ENCODE measurements at places on chromosomes 2 and 18.

GRCh38 chr18:63585988-63586387 lies 1.2 kb upstream of the SERPINB13 start:
- no peak for DNase-seq

GRCh38 chr18:78106946-78107345 lies 857.3 kb downstream of the GALR1 start:
- DNase-seq: no peak

DNA sequence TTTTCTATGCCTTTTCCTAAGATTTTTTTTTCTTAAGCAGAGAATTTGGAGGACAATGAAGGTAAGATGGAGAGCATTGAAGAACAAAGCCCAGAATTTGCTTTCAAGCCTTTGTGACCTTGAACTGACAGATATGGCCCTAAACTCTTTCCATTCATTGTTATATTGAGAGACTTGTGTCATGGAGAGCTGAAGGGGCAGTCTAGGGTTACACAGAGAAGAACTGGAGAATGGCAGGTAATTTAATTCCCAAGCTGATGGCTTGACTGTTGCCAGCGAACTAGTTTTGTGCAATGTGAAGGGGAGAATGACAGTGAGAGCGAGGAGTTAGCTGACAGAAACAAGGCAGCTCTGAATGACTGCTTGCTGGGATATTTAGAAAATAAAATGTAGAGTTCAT lies 1344.2 kb downstream of the LRP1B start:
- DNase-seq: no peak

DNA sequence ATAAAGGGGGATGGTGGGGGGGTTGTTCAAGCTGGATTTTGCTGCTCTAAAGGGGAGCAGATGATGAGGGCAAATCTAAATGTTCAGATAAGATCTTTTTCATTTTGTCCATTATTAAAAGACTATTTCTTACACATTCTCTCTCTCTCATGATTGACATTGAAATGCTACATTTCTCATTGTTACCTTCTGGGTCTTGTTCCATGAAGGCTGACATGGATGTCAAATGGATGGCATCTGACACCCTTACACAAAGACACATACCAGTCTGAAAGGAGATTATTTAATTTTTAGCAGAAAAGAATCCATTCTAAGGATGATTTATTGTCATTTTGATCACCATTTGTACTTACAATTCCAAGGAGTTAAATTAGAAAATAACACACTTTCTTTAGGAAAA lies 11.1 kb downstream of the FZD7 start:
- no peak for DNase-seq

DNA sequence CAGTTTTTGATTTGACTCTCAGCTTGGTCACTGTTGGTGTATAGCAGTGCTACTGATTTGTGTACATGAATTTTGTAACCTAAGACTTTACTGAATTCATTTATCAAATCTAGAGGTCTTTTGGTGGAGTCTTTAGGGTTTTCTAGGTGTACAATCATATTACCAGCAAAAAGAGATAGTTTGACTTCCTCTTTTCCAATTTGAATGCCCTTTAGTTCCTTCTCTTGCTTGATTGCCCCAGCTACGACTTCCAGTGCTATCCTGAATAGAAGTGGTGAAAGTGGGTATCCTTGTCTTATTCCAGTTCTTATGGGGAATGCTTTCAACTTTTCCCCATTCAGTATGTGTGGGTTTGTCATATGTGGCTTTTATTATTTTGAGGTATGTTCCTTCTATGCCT lies 312.9 kb upstream of the REV1 start:
- DNase-seq: no peak

All from hematopoietic multipotent progenitor cell treated with erythropoietin and hydrocortisone succinate and interleukin-3 and kit ligand, for 15 days (in vitro differentiated cells).